ENCODE measurements at places on chromosomes 6 and 20.

- DNase-seq = no peak
These were observed 12.7 kb upstream of the HLA-DRB1 start for GRCh38 chr6:32602383-32602782.

- no peak for DNase-seq
These were observed 126.4 kb downstream of the OPRM1 start for GRCh38 chr6:154165478-154165877.

DNA sequence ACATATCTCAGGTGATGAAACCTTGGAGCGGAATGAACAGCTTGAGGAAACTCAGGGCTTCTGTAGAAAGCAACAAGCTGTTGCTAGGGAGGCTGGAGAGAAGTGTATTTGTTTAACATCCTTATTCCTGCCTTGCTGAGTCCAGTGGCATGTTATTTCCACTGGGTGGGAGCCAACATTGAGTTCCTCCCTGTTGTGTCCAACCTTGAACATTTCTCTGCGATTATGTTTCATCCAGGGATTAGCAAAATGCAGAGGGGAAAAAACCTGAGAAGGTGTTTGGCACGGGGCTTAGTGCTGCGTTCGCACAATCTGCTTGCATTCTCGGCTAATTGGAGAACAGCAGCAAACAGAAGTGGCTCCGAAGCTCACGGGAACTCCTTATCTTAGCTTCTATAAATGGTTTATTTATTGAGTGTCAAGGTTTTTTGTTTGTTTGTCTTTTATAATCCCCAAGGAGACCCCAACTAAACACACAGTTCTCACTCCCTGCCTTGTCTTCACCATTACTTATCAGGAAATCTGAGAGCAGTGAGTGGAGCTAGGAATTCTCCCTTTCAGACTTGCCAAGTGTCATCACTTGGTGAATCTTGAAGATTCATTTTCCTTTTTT is 412.8 kb downstream of the CDC5L start:
- DNase-seq = no peak

- DNase-seq = no peak
These were observed 223.2 kb upstream of the ECI2 start for GRCh38 chr6:4358414-4359107.

DNA sequence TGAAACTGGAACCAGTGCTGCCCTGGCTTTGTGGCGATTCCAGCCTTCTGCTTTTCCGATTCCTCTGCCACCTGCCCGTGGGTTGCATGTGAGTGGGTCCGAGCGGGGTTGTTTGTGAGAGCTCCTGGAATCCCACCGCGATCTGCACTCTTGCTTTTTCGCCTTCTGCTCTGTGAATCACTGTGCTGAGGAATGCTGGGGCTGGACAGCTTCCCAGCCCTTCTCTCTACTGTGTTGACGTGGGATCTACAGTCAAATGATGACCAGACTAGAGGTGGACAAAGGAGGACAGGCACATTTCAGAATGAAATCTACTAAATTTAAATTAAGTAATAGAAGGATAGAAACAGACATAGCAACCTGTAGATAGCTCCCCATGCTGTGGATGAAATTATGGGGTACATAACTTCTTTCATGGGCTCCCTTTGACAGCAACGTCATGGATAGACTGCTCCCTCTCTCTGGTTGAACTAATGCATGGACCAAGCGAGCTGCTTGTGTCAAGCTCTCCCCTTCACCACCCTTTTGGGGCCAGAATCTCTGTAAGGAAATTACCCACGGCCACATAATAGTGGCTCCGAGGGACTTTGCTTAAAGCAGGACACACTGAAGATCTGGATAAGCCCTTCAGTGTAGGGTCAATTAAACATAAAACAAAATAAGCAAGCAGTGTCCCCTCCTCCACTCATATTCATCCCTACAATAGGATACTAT is 2.0 kb downstream of the FNDC1 start:
- no peak for DNase-seq

DNA sequence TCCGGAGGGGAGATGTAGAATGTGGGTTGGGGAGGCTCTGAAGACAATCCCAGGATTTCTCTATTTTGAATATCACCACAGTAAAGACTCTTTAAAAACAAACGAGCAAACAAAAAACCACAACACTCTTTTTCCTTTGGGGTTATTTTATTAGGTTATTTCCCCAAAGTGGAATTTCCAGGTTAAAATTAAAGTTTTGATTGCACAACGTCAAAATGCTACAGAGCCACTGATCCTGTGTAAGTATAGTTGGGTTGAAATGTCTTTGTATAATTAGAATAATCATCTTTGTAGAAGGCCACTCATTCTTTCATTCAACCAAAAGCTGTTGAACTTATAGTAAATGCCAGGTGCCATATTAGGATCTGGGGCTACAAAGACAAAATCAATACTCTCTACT is 19.6 kb upstream of the PIM1 start:
- no peak for DNase-seq

All from stimulated activated CD8-positive, alpha-beta memory T cell treated with anti-CD3 and anti-CD28 coated beads, Interleukin-15, amount 100 ng/mL, for 4 hours (primary cell).